ENCODE measurements at places on chromosomes 12 and 14.

DNA sequence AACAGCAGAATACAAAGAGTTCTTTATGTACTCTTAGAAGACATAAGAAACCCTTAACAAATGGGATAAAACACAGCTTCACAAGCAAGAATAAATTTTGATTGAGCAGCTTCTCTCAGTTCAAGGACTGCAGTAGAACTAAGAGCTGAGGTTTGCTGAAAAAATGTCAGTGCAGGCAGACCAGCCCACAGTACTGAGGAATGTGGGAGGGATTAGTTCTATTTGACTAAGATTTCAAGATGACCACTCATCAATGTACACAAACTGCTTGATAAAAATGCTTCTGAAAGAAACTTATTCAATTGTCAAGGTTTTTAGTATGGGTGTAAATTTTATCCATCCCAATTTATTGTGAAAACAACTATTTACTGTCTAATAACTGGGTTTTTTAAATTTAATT lies 138.4 kb downstream of the SEC23A start:
- no peak for DNase-seq

DNA sequence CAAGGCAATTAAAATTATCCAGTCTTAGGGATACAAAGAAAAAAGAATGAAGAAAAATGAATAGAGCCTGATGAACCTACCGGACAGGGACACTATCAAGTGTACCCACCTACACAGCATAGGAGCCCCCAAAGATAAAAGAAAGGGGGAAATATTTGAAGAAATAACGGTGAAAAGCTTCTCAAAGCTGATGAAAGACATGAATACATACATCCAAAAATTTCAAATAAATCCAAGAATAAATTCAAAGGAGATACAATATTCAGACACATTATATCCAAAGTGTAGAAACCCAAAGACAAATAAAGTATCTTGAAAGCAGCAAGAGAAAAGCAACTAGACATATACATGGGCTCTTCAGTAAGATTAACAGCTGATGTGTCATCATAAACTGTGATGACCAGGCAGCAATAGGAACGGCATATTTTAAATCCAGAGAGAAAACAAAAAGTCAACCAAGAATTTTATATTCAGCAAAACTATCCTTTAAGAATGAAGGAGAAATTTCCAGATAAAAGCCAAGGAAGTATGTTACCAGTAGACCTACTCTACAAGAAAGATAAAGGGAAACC lies 56.0 kb downstream of the CDK17 start:
- DNase-seq = no peak

GRCh38 chr14:67420102-67420739 lies 8.3 kb upstream of the PLEK2 start:
- no peak for DNase-seq

GRCh38 chr12:114528766-114529165 lies 122.8 kb upstream of the TBX5 start:
- DNase-seq = no peak

- DNase-seq = no peak
These were observed 48.9 kb downstream of the SERPINA10 start for GRCh38 chr14:94244182-94244581.

DNA sequence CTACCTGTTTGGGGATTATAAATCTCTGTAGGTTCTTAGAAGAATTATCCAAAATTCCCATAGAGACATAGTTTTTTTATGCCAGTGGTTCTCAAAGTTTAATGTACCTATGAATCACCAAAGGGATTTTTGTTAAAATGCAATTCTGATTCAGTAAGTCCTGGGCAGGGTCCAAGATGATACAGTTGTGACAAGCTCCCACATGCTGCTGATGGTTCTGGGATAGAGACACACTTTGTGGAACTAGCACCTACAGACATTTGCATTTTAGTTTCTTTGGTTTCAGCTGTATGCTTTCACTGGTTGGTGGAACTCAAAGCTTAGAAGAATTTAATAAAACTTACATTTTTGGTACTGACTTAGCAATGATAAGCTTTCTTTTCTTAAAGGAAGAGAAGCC lies 80.4 kb downstream of the PTCSC3 start:
- DNase-seq = no peak

DNA sequence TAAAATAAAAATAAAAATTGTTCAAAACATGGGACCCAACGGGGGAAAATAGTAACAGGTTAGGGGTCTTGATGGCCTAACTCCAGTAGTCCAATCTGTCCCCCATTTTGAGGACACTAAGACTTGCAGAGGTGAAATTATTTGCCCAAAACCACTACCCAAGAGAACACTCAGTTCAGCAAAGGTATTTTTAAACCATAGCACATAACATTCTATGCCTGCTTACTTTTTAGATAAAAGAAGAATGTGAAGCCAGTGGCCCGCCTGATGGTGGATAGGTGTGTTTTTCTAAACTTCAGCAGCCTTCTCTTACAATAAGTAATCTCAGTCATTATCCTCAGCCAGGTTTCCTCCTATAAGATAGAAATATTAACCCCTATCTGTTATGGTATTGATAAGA lies 45.5 kb downstream of the ZNF641 start:
- no peak for DNase-seq

GRCh38 chr12:67155863-67156262 lies 113.3 kb upstream of the CAND1 start:
- no peak for DNase-seq

DNA sequence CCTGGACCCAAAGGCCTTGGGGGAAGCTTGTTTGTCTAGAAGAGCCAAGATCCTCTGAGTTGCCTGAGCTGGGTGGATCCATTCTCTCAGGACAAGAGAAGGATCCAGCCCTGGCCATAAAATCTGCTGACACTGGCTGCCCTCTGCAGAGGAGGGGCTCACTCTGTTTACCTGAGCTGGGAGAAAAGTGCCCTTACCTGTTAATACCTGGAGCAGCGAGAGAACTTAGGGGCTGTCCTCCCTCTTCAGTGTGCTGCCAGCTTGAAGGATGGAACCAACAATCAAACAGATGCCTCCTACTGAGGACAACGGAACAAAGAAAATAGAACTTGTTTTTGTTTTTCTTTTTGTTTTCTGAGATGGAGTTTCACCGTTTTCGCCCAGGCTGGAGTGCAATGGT lies 7.3 kb upstream of the KRT7 start:
- no peak for DNase-seq

DNA sequence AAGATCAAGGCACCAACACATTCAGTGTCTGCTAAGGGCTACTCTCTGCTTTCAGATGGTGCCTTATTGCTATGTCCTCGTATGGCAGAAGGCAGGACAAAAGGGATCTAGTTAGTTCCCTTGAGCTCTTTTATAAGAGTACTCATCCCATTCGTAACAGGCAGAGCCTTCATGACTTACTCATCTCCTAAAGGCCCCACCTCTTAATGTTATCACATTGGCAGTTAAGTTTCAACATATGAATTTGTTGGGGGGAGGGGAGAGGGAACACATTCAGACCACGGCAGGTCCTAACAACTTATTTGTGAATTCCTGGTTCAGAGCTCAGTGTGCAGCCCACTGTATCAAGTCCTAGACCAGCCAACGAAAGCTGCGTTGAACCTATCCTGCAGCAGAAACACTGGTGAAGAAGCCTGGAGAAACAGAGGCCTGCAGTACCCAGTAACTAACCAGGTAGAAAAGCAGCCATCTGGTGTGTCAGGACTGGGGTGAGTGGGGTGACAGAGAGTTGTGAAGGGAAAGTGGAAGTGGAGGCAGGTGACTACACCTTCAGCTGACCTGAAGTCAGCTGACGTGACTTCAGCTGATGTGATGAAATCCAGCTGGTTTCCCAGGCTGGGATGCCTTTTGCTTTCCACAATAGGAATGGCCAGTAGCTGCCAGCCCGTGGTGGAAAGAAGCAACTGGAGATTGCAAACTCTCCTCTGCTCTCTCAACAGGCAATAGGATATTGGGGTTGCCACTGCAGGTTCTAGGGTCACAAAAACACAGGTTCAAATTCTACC lies 101.6 kb upstream of the PLXNC1 start:
- no peak for DNase-seq

DNA sequence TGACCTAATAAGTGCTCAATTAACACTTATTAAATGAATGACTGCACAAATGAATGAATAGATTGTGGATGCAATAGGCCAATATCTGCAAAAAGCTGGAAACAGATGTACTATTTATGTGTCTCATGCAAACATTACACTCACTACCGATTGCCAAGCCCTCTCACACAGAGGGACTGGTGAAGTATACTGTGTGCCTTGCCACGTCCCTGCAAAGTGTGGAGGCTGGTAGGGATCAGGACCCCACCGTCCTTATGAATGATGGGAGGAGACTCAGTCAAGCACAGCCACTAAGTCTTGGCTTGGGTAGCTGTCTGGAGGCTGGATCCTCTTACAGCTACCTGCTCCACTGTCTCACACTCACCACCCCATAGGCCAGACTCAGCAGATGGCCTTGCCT lies 3.9 kb upstream of the TUNAR start:
- DNase-seq = no peak

- no peak for DNase-seq
These were observed 115.0 kb downstream of the DACT1 start for GRCh38 chr14:58752771-58753201.

DNA sequence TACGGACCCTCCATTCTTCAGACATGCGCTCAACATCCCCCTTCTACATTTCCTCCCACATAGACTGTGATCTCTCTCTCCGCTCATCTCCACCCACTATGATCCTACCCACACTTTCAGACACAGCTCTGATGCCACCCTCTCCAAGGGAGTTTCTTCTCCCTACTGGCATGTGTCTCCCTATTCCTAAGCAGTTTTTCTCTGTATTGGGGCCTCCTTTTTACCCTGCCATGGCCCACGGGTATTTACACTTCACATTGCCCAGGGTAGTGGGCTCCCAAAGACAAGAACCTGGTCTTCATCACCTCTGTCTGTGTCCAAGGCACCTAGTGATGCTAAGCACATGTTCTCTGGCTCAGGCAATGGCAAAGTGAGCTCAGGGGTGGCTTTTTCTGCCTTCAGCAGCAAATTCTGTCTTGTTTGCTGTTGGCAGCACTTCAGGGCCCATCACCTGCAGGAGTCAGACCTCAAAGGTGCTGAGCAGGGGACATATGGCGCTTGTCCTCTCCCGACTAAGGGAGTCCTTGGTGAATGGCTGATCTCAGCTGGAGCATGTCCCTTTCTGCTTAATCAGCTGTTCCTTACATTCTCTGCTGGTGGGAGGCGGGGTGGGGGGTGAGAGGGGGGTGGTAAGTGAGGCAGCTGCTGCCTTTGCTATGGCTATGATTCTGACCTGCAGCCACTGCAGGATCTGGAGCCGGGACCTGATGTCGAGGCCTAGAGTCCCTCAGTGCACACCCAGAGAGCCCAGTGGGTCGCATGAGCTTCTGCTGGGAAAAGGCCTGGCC lies 256.8 kb downstream of the PCNX1 start:
- no peak for DNase-seq

DNA sequence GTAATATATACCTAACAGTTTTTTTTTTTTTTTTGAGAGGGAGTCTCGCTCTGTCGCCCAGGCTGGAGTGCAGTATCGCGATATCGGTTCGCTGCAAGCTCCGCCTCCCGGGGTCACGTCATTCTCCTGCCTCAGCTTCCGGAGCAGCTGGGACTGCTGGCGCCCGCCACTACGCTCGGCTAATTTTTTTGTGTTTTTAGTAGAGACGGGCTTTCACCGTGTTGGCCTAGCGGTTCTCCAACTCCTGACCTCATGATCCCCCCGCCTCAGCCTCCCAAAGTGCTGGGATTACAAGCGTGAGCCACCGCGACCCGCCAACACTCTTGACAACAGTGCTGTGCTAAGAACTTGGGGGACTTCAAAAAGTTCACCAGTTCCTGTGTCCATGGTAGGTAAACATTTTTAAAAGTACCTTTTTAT lies 63.5 kb downstream of the FOXG1 start:
- no peak for DNase-seq

DNA sequence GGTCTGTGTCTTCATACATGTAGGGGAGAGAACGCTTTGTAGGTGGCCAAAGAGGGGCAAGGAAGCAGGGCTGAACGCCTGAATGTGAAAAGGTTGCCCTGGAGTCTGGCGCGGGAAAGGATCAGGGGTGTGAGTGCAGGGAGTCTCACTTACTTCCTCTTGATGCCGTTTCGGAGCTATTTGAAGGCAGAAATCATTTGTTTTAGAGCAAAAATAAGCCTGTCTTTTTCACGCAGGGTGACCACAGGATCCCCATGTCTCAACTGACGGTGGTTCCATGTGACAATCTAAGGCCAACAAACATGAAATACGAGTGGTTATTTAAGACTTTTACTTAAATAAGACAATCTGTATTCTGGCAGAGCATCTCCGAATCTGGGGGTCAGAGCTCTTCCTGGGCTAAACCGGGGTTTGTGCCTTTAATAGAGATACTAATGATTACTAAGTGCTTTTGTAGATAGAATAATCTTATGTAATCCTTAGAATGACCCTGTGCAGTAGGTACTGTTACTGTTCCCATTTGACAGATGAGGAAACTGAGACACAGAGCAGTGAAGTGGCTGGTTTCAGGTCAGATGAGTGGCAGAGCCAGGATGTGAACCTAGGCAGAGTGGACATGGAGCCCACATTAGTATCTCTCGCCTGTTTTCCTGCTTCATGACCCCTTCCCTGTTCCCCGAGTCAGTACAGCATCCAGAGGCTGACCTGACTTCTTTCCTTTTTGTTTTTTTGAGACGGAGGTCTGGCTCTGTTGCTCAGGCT lies 1.9 kb downstream of the BRI3BP start:
- no peak for DNase-seq

GRCh38 chr14:83779266-83779665 lies 1750.7 kb upstream of the FLRT2 start:
- DNase-seq = no peak

- DNase-seq = peak; percentile 21
These were observed 28.0 kb upstream of the C12orf42 start for GRCh38 chr12:103523771-103524170.

DNA sequence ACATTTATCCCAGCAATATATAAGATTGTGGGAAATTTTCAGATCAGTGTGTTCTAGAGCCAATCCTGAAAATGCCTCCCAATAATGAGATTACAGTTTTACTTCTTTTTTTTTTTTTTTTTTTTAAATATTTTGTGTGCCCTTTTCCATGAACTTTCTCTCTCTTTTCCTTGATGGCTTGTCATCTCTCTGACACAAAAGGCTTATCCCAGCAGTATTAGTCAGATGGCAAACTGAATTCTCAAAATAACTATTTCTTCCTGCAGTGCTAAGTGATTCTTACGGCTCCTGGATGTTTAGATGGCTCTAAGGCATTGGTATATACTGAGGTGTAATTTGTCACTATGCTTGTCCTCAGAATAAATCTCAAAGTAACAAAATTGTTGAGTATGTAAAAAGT lies 86.7 kb downstream of the LRP6 start:
- no peak for DNase-seq

DNA sequence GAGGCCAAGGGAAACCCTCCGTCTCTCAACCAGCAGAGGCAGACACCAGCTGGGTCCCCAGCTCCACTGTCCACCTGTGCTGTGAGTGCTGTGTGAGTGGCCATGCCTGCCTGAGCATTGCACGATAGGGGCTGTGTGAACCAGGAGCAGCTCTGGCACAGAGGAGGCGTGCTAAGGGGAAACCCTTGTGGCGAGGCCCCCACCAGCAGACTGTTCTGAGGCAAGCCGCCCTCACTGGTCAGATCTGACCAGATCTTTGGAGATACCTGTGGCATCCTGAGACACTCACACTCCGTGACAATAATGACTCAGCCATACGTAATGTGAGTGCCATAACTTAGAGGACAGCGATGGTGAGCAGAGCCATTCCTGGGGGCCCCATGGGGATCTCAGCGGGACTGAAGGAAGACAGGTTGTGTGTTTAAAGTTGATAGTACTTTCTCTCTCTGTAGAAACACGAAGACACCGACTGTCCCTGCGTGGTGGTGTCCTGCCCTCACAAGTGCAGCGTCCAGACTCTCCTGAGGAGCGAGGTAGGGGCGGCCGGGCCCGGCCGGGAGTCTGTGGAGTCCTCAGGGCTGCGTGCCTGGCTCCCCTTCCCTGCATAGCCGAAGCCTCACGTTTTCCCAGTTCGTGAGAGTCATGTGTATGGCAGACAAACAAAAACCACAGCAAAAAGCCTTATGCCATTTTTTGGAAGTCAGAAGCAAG lies 36.6 kb upstream of the AMN start:
- no peak for DNase-seq

Measured in NCI-H2227 treated with DMSO at 0.1 percent for 48 hours (cell line).